Esophagus muscularis mucosa (tissue), 4 donors: ENCODE measurements at places on chromosomes 6 and 20.

DNA sequence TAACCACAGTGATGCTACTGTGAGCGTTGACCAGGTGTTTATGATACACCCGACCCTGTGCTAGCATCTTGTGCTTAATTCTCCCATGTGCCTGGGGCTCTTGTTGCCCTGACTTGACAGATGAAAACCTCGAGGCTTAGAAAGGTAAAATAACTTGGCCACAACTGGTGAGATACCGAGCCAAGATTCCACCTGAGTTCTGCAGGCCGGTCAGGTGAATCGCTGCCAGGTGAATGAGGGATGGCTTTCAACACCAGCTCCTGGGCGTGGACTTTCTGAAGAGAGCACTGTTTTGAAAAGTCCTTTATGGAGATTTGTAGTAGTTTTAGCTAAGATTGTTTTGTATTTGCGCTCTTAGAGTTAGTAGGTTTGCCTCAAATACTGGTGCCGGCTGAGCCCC is 12.2 kb upstream of the ZNF831 start:
- H3K4me1 ChIP-seq: peaks cover 42% of the 10 kb centered on the region
- no peaks in the 10 kb centered on the region for H3K36me3 ChIP-seq
- H3K27me3 ChIP-seq: no peaks in the 10 kb centered on the region
- H3K4me3 ChIP-seq: no peak overlapping the region
- DNase-seq: no peak
- H3K27ac ChIP-seq: no peak overlapping the region

DNA sequence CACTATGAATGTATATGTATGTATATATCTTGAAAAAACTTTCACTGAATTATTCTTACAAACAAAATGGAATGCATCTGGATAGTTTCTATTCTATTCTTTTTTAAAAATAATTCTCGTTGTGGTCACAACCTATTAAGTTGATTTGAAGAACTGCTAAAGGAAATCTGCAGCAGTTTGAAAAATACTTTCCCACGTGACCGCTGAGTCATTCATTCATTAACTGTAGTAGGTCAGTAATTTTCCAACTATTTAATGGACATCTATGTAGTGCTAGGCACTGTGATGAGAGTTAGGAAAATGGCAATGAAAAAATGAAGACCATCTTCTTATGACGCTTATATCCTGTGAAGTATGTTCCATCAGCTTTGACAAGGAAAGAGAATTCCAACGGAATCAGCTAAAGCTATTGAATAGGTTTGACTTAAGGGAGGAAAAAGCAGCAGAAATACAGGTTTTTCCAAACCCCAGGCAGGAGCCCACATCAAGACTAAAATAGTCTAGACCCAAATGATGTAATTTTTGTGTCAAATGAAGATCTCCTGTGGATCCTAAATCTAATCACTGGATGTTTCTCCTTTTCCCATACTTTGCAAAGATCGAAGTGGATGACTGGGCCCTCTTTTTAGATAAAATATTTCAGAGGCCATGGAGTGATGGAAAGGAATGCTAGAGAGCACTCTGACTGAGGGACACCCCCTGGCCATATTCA is 4.1 kb upstream of the EFHC1 start:
- no peaks in the 10 kb centered on the region for H3K36me3 ChIP-seq
- H3K4me1 ChIP-seq: peaks cover 28% of the 10 kb centered on the region
- no peak overlapping the region for H3K4me3 ChIP-seq
- no peaks in the 10 kb centered on the region for H3K27me3 ChIP-seq

GRCh38 chr6:139257291-139257690 is 34.5 kb downstream of the TXLNB start:
- H3K4me3 ChIP-seq: no peak overlapping the region
- DNase-seq: no peak
- H3K36me3 ChIP-seq: no peaks in the 10 kb centered on the region
- H3K4me1 ChIP-seq: peaks cover 2% of the 10 kb centered on the region

DNA sequence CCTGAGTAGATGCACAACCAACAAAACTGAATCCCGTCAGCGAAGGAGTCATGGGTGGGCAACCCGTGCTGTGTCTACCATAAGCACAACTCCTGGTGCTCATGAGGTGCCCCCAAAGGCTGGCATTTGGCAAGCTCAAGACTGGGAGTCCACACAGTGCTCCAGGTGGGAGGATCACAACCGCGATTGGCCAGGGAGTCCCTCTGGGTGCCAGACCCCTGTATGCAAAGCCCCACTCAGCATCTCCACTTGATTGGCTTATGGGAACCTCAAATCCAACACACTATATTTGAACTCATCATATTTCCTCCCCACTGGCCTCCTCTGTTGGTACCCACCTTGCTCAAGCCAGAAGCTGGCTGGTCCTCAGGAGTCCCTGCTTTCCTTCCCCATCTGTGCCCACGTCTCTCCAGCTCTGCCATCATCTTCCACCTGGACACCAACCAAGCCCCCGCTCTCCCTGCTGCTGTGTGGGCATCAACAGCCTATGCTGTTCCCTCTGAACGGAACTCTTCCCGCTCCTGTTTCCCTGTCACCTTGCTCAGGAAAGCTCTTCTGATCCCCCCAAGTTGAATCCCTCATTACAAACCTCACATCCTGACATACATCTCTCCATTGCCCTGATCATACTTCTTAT is 142.3 kb upstream of the PTPN1 start:
- no peak overlapping the region for H3K4me3 ChIP-seq
- no peaks in the 10 kb centered on the region for H3K36me3 ChIP-seq
- DNase-seq: no peak
